ENCODE measurements at places on chromosomes 12 and 14.
A peak's percentile ranks its signal among the peaks of the same experiment; 100 is the strongest.

- no peak for DNase-seq
Observed at GRCh38 chr14:104121142-104121541, 17.2 kb upstream of the KIF26A start.

DNA sequence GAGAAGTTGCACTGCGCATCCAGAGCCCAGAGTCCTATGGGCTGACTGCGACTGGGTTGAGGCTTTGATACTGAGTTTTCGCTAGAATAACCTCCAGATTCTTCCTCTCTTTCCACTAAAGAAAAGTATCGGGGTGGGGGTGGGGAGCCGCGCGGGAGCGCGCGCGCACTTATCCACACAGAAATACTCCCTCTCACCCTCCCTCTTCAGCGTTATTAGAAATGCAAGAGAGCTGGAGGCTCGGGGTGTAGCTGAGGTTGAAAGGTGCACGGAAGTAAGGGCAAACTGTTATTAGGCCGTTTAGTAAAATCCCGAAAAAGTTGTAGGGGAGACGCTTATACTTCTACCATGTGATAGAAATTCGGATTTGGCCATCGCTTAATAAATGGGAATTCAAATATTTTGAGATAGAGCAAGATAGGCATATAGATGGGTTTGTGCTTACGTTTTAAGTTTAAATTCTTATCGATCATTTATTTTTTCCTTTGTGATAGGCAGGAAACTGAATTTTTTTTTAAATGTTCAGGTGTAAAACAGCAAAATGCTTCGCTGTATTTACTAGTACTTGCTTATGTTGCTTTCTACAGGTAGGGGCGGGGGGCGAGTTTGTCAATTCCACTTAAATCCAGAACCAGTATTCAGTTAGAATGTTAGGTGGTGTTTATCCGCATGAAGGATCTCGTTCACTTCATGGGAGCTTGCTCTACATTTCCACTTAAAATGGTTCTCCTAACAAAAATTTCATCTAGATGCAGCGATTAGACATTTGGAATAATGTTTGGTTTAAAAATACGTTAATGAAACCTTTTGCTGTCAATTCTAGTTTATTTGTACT is 1.1 kb downstream of the ARHGAP5 start:
- peak; percentile 38 for DNase-seq

DNA sequence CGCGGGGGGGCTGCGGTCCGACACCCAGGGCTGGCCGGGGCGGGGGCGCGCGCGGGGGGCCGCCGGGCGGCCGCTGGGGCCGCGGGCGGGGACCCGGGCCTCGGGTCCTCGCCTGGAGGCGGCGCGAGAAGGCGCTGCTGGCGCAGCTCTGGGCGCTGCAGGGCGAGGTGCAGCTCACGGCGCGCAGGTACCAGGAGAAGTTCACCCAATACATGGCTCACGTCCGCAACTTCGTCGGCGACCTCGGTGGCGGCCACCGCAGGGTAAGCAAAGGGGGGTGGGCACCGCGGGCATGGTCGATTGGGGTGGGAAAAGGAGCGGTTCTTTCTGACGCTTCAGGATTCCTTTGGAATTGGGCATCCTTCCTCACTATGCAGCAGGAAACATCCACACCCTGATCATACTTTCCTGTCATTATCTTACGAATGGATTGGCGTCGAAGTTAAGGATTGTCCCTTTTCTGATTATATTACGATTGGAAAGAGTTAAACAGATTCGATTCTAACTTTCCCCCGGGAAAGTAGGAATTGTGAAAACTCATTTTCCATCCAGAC is 798 bp downstream of the PDZRN4 start:
- no peak for DNase-seq

DNA sequence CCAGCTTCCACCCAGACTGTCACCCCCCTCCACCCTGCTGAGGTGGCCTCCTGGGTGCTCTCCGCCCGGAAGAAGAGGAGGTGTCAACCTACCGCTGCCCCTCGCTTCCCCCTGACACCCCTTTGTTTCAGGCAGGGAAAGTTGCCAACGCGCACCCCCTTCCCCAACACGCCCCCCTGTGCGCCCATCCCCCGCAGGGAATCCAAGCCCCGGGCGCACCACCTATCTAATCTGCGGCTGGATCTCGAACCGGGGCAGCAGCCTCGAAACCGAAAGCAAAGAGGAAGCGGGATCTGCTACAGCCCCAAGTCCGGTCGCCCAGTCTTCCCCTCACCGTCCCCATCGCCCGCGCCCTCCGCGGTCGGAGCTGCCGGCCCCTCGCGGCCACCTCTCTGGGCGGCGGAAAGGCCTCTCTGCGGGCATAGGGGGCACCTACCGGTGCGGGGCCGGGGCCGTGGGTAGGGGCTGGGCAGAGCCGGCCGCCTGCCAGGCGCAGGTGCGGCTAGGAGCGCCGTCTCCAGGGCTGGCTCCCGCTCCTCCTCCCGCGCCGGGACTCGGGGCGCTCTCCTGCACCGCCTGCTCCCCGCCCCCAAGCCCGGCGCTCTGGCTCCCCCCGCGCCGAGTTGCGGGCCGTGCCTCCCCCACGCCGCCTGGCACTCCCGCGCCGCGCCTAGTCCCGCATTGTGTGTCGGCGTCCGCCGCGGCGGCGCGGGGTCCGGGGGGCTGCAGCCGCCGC is 18.3 kb upstream of the PLEKHH1 start:
- DNase-seq: peak; percentile 45

- DNase-seq: no peak
Observed at GRCh38 chr12:116694653-116695463, 43.0 kb downstream of the SPRING1 start.

- no peak for DNase-seq
Observed at GRCh38 chr14:69117020-69117767, 35.7 kb downstream of the DCAF5 start.

GRCh38 chr12:185576-185955 is 28.4 kb downstream of the SLC6A12 start:
- DNase-seq: peak; percentile 15

GRCh38 chr12:10741845-10742244 is 18.7 kb upstream of the YBX3 start:
- no peak for DNase-seq

- DNase-seq: no peak
Observed at GRCh38 chr12:46788072-46788887, 37.5 kb downstream of the SLC38A4 start.

- DNase-seq: peak; percentile 77
Observed at GRCh38 chr14:85528897-85529631, 880 bp upstream of the FLRT2 start.

GRCh38 chr12:124147575-124147974 is 147.3 kb upstream of the RFLNA start:
- DNase-seq: no peak

DNA sequence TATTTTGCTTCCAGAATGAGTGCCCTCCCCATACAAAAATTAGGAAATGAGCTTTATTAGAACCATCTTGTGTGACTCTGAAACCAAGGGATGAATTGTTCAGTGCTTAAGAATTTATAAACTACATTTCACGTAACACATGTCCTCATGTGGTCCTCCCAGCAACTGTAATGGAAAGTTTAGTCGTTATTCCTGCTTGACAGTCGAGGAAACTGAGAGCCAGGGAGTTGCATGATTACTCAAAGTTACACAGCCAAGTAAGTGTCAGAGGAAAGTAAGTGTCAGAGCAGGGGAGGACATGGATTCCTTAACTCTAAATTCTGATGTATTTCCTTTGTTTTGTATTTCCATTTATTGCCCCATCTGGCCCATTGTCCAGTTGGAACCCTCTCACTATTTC is 453.9 kb downstream of the FUT8 start:
- DNase-seq: no peak

DNA sequence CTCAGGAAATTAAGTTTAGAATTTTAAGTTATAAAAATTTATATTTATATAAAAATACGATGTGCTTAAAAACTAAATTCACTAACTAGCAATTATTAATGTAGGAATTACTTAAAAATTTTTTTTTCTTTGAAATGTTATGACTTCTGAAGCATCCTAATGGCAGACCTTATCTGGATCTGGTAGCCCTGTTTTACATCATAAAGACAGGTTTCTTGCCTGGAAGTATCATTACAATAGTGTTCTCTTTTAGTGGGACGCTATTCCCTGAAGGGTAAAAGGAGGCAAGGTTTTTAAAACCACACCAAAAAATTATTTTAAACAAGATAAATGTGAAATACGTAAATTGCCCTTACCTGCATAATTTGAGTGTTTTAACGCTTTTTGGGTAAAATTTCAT is 2.1 kb downstream of the WDR20 start:
- no peak for DNase-seq

GRCh38 chr12:1593174-1594005 is 991 bp downstream of the FBXL14 start:
- peak; percentile 28 for DNase-seq

DNA sequence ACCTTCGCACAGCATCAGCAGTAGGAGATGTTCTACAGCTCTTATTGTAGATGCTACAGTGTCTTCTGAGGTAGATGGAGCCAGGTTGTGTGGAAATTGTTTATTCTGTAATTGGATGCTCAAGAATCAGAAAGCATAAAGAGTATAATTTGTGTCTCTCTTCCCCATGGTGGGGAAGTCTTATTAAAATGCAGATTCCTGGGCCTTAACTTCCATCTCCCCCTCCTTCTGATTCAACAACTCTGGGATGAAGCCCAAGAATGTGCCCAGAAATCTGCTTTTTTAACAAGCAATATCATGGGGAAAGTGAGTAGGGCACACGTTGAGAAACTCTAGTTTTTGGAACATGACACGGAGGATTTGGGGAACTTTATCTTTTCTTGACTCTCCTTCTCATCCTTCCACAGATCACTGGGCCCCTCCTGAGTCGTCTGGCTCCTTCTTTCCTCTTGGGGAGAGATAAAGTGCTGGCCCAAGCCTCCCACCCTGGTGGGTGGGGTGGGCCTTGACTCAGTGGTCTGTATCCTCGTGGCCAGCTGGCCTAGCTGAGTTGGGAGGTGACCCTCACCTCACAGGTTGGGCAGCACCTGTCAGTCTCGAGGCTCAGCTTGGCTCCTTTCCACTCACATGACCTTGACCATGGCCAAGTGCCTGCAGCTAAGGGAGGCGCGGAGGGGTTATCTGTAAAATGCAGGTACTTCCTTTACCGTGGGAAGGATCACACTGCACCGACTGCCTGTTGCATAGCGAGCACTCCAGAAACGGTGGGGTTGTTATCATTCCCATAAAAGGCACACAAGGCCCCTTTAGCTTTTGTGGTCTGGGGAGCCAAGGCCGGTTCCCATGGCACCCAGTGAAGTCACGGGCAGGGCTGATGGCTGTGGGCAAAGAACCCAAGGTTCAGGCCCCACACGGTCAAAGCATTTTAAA is 141.9 kb downstream of the CHST11 start:
- no peak for DNase-seq

DNA sequence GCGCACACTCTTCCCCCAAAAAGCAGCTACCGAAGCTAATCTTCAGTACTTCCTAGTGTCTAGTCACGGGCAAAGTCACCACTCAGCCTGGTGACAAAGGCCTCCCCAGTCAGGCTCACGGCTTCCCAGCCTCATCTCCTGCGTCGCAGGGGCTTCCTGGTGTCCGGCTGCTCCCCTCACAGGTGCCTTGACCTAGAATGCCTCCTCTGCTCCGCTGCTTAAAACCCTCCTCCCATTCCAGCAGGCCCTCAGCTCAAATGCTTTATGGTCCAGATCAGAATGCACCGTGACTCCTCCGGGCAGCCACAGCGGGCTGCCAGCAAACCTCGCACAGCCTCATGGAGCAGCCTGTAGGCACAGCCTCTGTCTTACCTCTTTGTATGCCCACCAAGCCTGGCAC is 53.1 kb downstream of the PRIMA1 start:
- no peak for DNase-seq

DNA sequence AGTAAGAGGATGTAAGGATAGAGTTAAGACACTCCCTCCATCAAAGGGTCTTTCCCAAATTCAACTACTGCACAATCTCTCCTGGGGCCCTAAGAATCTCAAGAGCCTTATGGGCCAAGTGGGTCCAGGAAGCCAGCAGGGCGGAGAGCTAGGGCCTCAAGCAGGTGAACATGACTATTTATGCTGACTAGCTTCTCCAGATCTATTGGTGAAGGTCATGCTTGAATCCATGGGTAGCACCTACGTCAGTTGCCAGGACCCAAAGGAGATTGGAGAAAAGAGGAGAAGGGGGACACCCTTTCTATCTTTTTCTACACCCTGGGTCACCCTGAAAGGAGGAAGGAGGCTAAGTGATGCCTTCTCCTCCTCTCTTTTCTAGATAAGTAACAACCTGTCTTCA is 534.2 kb upstream of the MIS18BP1 start:
- DNase-seq: no peak

DNA sequence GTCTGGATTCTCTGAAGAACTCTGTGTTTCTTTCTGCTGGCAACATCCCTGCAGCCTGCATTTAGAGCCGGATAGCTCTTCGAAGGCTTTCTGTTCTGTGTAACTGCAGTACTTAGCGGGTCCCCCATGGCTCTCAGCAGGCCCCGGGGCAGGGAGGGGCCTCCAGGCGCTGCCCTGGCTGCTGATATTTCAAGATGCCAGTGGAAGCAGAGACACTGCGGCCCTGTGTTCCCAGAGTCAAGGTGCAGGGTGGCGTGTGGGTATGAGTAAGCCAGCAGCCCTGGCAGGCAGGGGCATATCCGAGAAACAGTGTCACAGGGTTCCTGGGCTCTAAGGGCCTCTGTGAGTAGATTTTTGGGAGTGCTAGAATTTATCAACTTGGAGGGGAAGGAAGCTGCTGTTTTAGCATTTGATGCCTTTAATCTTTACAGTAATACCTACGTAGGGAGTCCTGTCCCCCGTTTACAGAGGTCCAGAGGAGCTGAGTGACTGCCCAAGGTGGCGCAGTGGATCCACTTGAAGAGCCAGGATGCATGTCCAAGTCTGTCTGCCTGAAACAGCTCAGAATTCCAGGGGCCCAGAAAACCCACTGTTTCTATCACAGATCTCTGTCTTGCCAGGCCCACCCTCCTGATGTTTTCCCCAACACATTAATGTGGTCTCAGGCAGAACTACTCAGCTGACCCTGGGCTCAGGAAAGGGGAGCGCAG is 16.2 kb downstream of the ESRRB start:
- DNase-seq: no peak

DNA sequence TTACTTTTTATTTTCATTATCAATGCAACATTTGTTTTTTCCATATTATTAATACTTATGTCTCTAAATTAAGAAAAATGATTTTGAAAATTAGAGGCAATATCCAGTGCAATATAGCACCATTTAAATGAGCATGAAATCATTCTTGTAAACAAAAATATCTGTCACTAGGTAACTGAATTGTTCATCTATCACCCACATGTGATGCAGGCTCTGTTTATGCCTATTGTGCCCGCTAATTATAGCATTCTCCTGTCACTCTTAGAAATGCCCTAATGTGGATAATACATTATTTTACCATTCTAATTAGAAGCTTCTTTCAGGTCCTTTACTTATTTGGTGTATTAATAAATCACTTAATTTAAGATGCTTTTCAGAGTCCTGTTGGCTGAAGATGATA is 1332.4 kb downstream of the AACS start:
- no peak for DNase-seq

DNA sequence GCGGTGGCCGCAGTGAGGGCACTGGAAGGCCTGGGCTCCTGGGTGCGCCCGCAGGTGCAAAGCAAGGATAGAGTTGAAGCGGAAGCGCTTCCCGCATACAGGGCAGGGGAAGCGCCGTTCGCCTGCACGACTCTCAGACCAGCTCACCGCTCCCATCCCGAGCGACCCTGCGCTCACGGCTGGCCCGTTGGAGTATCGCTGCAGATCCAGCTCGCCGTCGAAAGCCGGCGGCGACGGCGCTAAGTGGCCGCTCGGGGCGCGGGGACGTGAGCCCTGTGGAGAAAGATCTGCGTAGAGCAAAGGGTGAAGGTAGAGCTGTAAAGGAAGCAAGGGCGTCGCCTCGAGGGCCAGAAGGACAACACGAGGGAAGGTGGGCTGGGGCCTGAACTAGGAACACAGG is 5.4 kb downstream of the ZNF219 start:
- no peak for DNase-seq

- DNase-seq: peak; percentile 27
Observed at GRCh38 chr14:67240168-67240932, 885 bp upstream of the PALS1 start.

GRCh38 chr12:132351751-132352495 is 22.5 kb upstream of the GALNT9 start:
- DNase-seq: peak; percentile 63

Data from posterior cingulate gyrus (tissue), 11 donors.